Cerebellar nuclear complex (tissue), 1 donor: ENCODE measurements at places on chromosomes 2 and 18.

DNA sequence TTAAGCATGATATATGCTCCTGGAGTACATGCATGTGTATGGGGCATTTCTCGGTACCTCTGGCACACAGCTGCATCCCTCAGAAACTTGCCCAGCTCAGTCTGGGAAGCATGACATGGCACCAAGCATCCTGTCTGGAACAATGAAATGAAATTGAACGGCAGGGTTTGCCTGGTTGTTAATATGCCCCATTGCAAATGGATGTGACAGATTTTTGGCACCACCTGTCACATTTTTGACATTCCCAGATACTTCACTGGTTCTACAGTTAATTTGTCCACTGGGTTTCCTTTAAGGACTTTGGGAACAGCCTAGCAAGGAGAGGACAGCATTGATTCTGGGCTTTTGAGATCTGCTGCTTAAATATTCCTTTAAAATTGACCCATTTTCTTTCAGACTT, 305.8 kb downstream of the TSN start:
- no peak for DNase-seq

GRCh38 chr2:218961651-218962570, 2.4 kb downstream of the CDK5R2 start:
- DNase-seq = no peak

GRCh38 chr18:36158266-36158867, 28.7 kb downstream of the ELP2 start:
- DNase-seq = no peak

- no peak for DNase-seq
These were observed 79.6 kb downstream of the MIB1 start for GRCh38 chr18:21820033-21820810.

DNA sequence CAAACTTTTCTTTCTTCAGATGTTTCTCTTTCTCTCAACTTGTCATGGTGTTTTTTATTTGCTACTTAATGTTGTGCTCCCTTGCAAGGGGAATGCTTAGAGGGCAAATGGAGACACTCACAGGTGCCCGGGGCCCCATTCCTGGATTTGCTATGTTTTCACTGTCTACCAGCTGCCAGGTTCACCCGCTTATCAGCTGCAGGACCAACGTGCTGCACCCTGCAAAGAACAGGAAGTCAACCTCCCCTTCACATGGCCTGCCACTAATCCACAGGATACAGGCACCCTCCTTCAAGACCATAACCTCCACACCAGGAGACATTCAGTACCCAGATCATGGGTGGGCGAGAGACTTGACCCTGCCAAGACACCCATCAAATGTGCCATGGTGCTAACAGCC, 237.6 kb upstream of the STON1 start:
- DNase-seq = no peak

GRCh38 chr18:79429785-79430281, 34.1 kb downstream of the NFATC1 start:
- DNase-seq = no peak

DNA sequence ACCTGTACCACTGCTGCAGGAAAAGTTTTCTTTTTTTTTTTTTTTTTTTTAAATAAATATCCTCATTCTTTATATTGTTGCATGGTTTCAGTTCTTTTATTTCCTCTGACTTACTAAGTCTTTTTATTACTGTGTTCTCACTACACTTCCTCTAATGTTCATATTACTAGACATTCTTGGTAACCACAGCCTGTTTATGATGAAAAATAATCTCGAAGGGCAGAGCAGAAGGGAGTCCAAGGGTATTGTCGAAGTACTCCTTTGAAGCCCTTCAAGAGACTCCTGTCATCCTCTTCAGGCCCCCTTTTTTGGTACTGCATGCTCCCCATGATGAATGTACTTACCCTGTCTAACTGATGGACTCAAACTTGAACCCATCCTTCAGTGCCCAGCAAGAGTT, 61.2 kb downstream of the RND3 start:
- no peak for DNase-seq

GRCh38 chr2:54685263-54685775, 38.1 kb upstream of the EML6 start:
- DNase-seq = no peak

- DNase-seq = no peak
These were observed 169.8 kb upstream of the ERBB4 start for GRCh38 chr2:212708355-212708754.

DNA sequence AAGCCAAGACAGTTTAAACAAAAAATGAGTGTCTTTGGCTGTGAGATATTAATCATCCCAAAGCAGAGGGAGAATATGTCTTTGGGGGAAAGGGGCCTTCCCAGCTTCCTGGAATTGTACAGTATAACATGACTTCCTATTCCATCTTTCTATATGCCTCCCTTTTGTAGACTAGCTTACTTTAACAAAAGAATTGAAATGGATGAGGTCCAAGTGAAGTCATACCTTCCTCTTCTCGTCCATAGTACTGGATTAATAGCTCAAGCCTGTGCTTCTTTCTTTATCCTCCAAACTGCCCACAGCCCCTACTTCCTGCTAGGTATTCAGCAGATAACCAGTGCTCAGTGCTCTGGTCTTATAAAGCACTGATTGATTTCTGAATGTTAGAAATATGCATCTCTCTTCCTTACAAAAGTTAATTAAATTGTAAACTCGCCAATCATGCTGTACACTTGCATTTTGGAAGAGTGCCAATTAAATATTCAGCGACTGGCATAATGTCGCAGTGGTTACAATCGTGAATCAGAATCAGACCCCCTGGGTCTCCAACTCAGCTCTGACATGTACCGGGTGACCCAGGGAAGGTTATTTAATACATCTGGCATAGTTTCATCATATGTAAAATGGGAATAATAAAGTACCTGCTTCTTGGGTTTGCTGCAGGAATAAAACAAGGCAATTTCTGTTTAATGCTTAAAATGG, 325.1 kb downstream of the RND3 start:
- no peak for DNase-seq

- DNase-seq = no peak
These were observed 25.6 kb downstream of the BCL2 start for GRCh38 chr18:63293935-63294334.

DNA sequence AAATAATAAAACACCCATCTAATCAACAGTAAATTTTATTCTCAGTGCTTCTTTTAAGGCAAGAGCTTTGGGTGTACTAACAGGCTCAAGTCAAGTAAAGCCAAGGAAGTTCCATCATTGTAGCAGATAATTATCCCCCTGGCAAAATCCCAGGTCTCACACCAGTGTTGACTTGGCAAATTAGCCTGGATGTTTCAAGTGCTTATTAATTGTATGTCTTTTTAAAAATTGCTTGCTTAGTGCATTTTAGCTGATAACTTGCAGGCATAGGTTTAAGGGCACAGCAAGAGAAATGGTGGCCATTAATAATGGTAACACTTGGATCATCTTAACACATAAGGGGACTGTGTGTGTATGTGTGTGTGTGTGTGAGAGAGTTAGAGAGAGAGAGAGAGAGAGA, 42.0 kb upstream of the FMNL2 start:
- no peak for DNase-seq

GRCh38 chr2:207974216-207974605, 51.1 kb downstream of the PLEKHM3 start:
- DNase-seq = no peak

- no peak for DNase-seq
These were observed 167.3 kb upstream of the SCN7A start for GRCh38 chr2:166661391-166661790.

DNA sequence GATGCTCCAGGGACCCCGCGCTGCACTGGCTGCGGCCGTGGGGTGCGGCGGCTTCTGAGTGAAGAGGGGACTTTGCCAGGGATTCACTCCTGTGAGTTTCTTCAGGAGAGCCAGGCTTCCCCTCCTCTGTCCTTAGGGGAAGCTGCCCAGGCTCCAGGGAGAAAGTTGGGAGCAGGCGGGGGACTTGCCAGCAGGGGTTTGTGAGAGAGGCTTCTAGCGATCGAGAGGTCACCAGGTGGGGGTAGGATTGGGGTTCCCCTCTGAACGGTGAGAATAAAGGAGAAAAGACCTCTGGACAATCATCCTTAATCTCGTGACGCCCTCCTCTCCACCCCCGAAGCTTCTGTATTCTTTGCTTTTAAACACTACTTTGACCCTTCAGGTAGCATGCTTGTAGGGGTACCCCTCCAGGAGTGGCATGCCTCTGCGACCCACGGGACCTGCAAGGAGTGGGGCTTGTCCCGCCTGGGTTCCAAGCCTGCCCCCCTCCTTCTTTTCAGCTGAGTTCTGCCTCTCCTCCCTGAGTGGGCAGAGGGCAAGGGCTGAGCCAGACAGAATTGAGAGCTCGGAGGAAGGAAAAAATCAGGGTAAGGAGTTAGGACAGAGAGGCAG, 601 bp downstream of the PROKR1 start:
- no peak for DNase-seq

DNA sequence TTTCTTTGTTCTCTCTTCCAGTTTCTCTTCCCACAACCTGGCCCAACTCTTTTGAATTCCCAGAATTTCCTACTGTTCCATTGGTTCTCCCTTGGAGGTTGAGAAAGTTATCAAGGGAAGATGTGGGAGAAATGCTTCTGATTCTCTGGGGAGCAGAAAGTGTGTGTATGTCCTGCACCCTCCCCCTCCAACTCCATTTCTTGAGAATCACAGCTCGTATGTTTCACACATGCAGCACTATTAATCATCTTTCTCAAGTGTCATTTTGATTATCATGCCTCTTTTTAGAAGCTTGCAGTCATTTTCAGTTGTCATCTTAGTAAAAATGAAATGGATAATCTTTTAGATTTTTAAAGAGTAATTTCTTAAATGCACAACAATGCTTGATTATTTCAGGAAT, 296.8 kb upstream of the SLC39A10 start:
- DNase-seq = no peak

GRCh38 chr18:33924576-33924975, 300.1 kb downstream of the NOL4 start:
- DNase-seq = no peak

GRCh38 chr2:198498516-198498915, 694.1 kb downstream of the PLCL1 start:
- DNase-seq = no peak

- DNase-seq = no peak
These were observed 190.7 kb downstream of the ICOS start for GRCh38 chr2:204127238-204127637.

GRCh38 chr18:75214332-75214690, 3.7 kb downstream of the TSHZ1 start:
- no peak for DNase-seq

DNA sequence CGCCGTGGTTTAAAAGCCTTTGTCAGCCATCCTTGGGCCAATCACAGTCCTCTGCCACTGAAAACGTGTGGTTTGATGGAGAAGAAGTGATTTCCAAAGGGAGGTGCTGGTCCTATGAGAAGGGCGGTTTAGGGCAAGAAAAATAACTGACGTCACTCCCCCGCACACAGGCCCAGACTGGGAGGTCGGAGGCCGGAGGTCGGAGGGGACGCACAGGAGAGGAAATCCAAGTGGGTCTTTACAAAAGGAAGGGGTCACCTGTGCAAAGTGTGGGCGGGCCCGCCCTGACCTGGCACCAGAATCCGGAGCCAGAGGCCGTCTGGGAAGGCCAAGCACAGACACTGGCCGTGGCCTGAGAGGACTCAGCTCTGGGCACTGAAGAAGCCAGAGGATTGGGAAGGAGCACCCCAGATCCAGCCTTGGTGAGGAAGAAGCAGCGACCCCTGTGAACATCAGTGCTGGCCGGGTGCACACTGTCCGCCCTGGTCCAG, 18.0 kb upstream of the KCNG2 start:
- no peak for DNase-seq

DNA sequence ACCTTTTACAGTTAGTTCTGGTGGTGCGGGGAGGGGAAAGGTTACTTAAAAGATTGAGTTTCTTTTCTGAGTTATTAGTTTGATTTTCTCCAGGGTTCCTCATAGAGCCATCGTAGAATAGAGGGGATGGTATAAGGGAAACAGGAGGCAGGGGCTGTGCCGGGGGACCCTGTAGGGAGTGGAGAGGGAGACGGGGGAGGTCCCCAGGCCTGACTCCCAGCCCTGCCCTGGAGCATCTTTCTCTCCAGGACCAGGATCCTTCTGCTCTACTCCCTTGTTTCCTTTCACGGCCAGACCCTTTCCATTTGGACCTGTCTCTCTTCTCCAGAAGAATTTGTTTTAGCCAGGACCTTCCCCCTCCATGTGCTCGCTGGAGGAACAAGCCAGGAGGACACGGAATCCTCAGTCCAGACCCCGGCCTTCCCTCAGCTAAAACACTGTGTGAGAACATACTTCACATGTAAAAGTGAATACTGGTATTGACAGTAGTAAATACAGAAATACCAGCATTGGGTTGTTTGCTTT, 35.4 kb downstream of the DGKD start:
- no peak for DNase-seq

- DNase-seq = no peak
These were observed 37.1 kb downstream of the BCL2L11 start for GRCh38 chr2:111157798-111158197.

DNA sequence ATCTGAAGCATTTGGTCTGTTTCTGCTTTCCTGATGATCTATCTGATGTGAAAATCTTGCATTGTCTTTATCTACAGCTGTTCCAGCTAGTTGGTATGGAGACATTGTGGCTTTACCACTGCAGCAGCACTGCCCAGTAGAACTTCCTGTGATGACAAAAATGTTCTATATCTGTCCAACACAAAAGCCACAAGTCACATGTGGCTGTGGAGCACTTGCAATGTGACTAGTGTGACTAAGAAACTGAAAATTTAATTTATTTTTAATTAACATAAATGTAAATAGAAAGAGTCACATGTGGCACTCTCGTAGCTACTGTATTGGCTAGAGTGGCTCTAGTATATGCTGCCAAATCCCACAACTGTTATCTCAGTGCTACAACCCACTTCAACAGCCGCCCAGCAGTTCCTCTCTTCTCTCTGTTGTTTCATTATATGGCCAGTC, 425.7 kb downstream of the SETBP1 start:
- no peak for DNase-seq

GRCh38 chr2:36246320-36246990, 109.1 kb upstream of the CRIM1 start:
- DNase-seq = no peak

DNA sequence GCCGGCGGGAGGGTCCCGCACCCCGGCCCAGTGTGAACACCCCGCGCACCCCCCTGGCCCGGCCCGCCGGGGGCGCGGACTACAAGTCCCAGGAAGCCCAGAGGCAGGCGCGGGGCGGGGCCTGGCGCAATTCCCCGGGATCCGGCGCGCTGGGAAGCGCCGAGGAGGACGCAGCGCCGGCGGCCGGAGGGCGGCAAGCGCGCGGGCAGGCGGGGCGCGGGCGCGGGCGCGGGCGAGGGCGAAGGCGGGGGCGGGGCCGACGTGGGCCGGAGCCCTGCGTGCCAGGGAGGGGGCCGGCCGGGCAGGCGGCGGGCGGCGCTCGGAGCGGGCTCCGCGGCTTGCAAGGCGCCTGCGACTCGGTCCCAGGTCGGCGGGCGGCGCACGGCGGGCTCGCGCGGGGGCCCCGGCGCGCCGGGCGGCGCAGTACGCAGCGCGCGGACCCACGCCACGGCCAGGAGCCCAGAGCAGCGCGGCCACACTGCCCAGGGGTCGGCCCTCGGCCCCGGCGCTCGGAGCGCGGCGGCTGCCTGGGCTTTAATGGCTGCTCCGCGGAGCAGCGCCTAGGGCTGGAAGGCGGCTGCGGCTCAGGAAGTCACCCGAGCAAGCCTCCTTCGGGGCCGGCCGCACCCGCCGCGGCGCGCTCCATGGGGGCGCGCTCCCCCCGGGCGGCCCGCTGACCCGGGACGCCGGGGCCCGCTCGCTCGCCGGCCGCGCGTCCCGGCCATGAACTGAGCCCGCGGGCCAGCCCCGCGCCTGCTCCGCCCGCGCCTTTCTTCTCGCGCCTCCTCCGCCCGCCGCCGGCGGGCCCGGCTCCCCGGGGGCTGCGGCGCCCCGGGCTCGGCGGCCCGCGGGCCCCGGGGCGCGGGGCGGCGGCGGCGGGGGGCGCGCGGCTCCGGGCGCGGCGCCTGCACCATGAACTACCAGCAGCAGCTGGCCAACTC, at the start of gene AGAP1:
Gene AGAP1, plus strand, starts transcription at position 269 of the 941 bp plus-strand sequence.
- DNase-seq = peak; percentile 11
